Activated effector memory CD4-positive, alpha-beta T cell treated with anti-CD3 and anti-CD28 coated beads, Interleukin-2, amount 50 U/mL, for 16 hours (primary cell): ENCODE measurements at places on chromosomes 7 and 10.

GRCh38 chr7:29412912-29413311 lies 150.7 kb upstream of the PRR15 start:
- no peak for DNase-seq

DNA sequence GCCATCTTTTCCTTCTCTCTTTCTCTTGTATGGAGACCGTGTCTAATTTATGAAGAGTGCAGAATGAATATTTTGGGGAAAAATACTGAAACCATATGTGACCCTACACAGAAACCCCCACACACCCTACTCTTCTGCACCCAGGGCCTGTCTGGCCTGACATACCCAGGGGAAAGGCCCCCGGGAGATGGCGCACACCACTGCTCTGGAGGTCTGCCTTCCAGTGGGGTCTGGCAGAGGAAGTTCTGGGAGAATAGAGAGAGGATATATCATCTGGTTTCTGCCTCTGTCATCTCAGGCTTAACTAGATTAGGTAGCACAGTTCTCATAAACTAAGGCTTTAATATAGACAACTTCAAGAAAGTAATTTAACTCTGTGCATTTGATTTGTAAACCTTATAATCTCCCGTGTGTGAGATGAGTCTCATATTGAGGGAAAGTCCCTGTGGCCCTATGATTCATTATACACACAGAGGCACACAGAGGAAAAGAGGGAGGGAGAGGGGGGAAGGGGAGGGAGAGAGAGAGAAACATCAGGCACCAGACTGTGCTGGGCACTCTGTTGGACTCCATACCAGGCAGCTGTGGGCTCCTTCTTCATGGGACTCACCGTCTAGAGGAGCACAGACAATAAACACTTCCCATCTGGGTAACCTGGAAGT lies 123.3 kb downstream of the AOAH start:
- no peak for DNase-seq

DNA sequence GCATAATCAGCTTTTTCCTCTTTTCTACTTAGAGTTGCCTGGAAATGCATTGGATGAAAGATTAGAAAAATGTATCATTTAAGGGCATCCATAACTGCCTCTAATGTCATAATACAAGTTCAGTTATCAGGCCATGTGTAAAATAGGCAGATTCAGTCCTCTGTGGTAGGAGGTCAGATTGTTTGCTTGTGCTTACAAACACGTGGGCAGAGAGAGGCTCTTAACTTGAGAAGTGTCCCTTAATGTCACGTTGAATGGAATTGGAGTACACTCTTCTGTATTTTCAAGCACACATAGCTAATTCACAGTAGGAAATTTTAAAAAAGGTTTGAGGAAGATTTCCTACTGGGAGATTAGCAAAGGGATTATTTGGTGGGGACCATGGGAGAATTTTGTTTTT lies 359.8 kb upstream of the MTPN start:
- DNase-seq: no peak

GRCh38 chr10:62238880-62239279 lies 29.8 kb downstream of the RTKN2 start:
- no peak for DNase-seq

DNA sequence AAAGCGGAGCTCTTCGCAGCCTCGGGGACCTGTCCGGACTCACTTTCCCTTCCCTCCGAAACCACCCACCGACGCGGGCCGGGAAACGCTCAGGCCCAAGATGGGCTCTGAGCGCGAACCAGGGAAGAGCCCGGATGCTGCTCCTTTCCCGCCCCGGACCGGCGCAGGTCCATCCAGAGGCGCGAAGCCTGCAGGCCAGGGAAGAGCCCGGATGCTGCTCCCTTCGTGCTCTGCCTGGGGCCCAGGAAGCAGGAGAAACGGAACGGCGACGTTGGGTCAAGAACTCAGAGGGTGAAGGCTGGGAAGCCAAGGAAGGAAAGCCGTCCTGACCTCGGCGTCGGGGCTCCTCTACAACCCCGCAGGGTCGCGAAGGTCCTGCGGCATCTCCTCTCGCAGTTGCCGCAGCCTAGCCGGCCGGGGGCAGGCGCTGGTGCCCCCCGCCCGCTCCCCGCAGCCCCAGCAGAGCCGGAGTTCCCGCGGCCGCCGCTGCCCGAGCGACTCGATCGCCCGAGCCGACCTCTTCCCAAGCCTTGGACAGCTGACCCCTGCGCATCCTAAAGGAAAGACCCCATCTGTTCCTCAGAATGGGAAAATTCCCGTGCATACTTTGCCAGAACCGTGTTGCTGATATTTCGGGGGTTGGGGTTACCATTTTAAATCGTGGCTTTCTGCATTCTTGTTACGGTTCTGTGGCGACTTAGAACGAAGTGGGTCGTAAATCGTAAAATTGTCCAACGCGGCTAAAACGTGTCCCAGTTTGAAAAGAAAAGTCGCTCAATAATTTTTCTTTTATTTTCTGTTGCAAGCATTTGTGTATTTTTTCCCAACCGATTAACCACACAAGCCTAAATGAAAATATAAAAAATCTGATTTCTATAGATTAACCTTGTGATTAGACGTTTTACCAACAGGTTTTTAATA lies 7.5 kb downstream of the HOXA1 start:
- no peak for DNase-seq

DNA sequence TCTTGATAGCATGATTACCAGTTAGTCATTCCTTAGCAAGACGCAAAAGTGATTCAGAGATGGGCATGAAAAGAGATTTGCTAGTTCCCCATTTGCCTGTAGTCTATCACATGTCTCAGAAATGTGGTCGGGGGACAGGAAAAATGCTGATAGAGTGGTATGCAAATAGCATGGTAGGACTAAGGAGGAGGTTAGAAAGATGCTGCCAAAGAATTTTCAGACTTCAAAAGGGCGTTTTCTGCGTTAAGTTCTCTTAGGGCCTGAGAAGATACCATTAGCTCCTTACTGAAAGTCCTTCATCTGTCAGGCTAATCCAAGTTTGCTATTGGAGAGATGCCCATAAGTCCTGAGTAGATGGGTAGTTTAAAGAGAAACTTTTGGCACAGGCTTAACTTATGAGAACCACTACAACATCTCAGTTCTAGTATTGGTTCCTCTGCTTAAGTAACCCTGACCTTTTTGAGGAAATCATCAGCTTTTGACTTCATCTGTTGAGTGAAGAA lies 2.7 kb downstream of the CALD1 start:
- no peak for DNase-seq

DNA sequence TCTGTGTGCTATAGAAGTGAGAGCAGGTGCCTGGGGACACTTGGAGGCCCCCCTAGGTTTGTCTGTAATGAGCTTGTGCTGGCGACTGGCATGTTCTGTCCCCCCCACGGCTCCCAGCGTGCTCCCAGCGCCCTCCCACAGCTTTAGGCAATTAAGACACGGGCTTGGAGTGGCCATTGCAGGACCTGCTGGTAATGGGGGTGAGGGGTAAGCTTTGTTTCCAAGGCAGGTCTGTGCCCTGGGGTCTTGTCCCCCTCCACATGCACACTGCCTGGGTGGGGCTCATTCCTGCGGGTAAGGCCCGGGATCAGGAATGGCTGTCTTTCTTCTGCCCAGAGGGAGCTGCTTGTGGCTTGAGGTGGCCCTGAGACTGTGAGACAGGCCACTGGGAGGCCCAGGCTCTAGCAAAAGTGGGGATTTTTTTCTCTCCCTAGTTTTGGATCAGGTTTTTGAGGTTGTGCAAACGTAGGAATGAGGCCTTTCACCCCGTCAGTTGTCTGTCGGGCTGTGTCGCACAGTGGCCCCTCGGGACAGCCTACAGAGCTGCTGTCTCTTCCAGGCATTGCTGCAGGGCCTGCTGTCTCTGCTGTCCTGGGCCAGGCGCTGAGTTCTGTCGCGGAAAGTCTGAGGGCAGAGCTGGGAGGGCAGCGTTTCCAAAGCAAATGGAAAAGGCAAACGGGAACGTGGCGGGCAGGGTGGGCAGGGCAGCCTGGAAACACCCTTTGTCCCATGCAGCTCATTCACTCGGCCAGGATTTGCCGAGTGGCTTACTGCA lies 107.4 kb downstream of the LHPP start:
- no peak for DNase-seq

- peak; percentile 69 for DNase-seq
These were observed 1.6 kb downstream of the PHTF2 start for GRCh38 chr7:77800158-77800557.

DNA sequence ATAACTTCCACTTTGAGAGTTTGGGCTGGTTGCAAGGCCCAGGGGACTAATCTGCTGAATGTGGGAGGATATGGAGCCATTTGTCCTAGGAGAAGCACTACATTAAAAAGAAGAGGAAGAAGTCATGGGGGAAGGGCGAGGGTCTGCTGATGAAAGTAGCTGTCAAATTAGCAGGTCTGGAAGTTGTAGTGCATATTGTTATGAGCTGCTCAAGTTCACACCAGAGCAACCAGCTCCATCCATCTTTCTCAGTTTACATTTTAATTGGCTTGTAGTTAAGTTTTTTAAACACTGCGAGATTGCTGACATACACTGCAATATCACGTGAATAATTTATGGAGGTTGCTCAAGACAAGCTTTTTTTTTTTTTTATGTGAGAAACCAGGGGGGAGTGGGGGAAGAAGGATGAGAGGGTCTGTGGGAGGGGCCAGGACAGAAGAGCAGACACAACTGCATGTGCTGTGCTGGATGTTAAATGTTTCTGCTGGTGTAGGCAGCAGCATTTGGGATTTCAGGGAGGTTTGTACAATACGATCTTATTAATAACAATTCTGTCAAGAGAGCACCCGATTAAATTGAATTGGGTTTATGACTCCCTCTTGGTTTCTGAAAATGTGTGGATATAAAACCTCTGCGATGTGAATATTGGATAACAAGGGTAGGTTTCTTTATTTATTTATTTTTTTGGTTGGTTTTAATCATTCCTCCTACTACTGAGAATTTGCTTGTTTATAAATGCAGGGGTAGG lies 759.0 kb upstream of the GALNT17 start:
- DNase-seq: no peak

DNA sequence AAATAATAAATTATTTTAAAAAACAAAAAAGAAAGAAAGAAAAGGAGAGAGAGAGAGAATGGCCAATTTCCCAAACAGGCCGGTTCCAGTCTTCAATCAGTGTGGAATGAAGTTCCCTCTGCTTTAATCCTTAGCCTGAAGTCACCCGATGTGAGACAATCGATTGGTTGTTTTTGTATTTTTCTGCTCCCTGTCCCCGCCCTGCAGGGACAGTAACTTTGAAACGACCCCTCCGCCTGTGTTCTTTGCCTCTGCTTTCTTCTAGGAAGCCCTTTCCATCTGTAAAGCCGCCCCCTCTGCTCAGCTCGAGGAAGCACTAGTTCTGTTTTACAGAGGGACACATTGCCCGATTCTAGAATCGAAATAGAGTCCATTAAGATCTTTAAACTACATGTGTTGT lies 33.4 kb downstream of the FOXL3 start:
- no peak for DNase-seq

DNA sequence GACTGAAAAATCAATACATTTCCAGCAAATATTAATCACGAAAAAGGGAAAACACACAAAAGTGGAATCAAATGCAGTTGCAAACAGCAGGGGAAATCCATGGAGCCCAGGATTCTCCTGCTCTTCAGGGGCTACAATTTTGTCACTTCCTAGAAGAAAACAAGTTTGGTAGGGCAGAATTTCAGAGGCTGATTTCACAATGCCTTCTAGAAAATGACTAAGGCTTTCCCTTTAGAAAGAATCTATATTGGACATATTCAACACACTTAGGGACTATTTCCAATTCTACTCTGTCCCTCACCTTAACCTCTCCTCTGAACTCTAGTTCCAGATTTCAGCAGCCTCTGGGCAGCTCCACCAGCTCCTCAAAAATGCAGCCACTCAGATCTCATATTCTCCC lies 111.3 kb downstream of the HECTD2 start:
- DNase-seq: no peak

- no peak for DNase-seq
These were observed 45.3 kb downstream of the TACC2 start for GRCh38 chr10:122034149-122034756.

DNA sequence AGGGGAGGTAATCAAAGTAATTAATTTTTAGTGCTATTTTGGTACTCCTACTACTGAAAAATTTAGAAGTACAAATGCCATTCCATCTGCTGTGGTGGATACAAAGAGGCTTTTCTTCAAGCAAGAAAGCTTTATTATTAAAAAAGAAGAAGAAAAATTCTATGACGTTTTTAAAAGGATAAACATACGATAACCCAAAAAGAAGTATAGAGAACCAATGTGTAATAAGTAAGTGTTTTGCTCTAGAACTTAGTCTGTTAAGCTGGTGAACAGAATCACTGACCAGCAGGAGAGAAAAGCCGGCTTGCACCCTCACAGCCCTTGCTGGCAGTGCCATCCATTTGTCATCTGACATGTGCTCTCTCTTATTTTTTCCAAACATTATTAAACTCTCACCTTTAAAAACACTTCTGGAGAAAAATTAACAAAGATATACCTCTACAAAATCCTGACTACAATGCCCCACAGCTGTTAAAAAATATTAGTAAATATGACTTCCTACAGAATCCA lies 81.5 kb downstream of the SRPK2 start:
- DNase-seq: no peak

DNA sequence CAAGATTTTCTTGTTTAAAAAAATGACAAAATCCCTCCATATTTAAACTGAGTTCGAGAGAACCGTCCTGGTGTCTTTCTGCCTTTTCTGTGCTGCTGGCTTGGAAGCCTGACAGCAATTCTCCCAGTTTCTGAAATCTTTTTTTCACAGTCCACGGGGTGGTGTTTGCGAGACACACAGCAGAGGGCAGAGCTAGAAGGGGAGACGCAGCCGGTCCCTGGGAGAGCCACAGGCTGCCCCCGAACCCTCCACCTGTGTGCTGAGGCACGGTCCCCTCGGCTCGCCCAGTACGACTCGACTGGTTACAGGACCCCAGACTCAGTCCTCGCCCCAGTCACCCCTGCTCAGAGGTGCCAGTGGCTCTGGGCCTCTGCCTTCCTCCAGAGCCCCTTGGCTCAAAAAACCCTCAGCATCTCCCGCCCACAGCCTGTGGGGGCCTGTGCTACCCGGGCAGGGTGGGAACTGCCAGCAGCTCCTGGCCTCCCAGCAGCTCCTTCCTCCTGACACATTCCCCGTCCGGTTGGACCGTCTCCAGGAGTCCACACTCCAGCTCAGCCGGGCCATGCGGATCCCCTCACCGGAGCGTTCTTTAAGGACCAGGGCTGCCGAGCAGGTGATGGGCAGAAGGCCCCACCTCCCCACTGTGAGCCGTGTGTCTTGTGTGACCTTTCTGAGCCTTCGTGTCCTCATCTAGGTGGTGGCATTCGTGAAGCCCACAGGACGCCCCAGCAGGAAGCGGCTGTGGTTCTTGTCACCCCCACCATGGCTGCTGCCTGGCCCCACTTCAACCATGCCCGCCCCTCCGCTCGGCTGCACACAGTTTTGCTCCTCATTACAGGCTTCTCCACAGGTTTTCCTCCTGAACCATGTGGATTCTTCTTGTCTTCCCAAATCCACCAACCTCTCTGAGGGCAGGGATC lies 52.3 kb upstream of the EN2 start:
- DNase-seq: no peak

DNA sequence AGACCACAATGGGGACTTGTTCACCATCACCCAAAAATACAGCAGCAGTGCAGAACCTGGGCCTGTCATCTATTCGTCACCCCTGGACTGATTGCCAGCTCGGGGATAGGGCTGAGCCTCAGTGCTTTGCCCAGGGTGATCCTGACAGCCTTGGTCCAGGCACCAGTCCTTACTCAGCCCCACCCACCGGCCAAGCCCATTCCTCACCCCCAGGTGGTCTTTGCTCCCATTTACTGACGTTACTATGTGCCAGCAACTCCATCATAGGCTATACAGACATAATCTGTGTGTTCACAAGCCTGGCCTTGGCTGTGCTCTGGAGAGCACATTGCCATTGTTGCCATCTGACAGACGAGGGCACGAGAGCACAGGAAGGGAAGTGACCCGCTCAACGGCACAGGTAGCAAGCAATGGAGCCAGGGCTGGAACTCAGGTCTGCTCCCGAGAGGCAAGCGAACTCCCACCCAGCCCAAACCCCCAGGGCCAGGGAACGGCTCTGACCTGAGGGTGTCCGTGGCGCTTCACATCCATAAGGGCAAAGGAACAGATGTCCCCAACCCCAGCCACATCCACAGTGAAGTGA lies 6.8 kb downstream of the ATG9B start:
- no peak for DNase-seq
